ENCODE measurements at places on chromosomes 2 and 18.

DNA sequence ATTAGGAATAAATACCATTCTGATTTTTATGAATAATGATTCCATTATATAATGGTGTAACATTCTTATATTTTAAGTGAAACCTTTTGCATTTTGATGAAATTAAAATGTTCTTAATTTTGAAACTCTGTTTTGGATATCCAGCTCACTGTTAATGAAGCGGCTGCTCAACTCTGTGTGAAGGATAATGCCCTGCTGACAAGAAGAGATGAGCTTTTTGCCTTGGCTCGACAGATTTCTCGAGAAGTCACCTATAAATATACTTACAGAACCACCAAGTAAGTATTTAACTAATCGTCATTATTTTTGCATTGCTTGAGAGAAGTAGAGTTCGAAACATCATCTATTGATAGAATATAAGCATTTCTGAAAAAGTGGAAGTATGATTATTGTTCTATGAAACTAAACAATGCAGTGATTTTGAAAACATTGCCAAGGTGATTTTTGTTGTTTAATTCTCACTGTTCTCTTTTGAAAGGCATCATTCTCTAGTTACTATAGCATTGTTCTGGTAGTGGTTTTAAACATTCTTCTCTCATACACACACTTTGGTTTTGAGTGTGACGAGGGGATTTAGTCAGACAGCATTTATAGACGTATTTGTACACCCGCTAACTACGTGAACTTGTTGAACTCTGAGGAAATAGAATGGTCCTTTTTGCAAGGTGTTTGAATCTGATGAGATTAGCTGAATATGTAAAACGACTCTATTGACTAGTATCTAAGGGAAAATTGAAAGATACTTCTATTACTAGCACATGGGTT, 21.5 kb downstream of the NAB1 start:
- no peak for DNase-seq

DNA sequence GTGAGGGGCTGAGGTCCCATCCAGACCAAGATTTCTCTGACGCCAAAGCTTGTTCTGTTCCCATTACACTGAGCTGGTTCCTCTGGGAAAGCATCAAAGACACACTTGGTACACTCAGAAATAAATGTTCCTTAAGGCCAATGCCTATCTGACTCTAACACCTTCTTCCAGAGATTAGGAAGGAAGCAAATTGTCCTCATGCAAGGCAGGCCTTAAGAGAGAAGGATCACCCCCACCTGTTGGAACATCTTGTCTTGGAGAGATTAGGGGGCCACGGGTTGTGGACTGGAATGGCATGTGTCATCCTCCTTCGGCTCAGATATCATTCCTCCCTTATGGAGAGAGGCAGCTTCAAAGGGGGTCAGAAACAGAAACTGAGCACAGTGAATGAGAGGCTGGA, 100.2 kb downstream of the ANKRD44 start:
- no peak for DNase-seq

- no peak for DNase-seq
Measured at GRCh38 chr2:26732446-26732845, 31.6 kb upstream of the SLC35F6 start.

DNA sequence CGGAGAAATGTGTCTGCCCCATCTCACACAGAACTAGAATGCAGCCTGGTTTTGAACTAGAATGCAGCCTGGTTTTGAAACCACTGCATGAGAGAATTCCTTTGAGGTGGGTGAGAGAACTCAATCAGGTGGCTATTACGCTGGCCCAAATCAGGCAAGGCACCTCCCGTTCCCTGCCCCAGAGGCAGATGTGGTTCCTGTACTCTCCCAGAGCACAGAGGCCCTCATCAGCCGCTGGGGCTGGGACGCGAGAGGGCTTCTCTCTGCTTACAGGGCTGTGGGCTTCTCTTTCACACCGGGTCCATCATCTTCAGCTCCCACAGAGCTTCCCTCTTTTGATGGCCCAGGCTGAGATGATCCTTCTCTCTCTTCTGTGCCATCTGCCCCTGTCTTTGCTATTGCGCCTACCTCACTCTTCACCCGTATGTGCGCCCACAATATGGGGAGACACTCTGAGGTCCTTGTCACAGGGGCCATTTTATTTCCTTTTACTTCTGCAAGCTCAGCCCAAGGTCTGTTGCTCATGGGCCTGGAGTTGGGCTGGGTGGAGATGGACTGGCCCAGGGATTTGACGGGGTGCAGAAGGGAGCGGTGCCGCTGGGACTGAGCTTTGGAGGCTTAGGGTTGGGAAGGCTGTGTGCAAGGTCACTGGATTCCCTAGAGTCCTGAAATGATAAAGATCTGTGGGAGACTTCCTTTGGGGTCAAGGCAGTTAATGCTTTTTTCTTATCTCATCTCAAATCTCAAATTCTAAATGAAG, 84.4 kb upstream of the HS6ST1 start:
- DNase-seq: no peak

DNA sequence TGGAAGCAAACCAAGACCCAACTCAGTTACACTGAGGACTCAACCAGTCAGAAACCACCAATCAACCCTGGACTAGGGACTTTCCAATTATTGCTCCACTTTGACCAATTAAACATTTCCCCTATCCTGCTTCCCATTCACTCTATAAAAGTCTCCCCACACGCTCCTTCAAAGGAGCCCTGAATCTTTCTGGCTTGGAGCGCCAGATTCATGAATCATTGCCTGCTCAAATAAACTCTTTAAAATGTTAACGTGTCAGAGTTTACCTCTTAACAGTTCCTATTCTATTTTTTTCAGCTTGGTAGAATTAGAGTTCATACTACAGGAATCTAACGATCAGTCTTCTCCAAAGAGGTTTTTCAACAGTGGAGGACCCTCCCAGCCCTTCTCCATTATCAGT, 20.7 kb upstream of the SULT1C2 start:
- peak; percentile 67 for DNase-seq

Data from RCC 7860 (cell line).